CD4-positive, CD25-positive, alpha-beta regulatory T cell (primary cell): ENCODE measurements at places on chromosomes 1 and 21.

DNA sequence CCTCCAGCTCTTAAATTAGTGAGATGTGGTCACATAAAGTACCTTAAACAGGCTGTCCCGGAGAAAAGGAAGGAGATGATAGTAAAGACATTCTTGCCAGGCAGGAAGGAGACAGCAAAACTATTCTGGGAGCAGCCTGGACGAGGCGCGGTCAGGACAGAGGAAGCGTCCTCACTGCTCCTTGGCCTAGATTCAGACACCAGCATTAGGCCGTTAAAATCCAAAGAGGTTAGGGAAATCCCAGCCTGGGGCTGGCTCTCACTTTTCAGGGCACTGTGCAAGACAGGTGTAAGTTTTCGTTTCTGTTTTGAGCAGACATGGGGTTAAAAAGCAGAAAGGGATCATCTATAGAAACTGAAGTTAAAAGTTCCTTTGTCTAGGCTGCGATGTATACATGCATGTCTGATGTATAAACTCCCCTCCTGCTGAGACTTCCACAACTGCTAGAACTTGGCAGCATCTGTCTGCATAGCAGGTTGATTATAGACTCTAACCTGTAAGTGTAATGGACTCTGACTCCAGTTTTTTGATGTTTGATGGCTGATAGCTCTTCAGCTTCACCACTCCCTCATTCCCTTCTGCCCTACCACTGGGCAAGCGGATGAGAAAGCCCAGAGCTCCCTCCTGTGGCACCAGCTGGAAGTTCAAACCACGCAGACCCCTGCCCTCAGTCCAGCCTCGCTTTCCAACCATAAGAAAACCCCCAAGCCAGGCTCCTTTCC, 21.5 kb downstream of the STPG1 start:
- DNase-seq = peak; percentile 80

- no peak for DNase-seq
These were observed at the start of gene ADORA1 for GRCh38 chr1:203127666-203128430. Gene ADORA1 (plus strand): TSS chr1:203127726. CDS start chr1:203128842, 1,116 bp downstream.

DNA sequence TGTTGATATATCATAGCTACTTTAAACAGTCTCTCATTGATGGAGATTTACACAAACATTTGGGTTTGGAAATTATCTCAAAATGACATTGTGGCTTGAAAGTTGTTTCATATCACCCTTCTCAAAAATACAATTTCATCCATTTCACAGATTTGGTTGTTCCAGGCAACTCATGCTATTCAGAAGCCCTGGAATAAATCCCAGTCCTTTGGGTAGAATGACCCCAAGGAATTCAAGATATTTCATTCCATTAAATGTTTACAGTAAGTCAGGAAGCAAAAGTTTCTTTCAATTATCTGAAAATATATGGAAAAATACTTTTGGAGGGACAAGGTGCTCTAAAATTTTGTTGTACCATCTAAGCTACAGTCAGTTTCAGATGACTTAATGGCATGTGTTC, 27.1 kb downstream of the MPZL1 start:
- no peak for DNase-seq

DNA sequence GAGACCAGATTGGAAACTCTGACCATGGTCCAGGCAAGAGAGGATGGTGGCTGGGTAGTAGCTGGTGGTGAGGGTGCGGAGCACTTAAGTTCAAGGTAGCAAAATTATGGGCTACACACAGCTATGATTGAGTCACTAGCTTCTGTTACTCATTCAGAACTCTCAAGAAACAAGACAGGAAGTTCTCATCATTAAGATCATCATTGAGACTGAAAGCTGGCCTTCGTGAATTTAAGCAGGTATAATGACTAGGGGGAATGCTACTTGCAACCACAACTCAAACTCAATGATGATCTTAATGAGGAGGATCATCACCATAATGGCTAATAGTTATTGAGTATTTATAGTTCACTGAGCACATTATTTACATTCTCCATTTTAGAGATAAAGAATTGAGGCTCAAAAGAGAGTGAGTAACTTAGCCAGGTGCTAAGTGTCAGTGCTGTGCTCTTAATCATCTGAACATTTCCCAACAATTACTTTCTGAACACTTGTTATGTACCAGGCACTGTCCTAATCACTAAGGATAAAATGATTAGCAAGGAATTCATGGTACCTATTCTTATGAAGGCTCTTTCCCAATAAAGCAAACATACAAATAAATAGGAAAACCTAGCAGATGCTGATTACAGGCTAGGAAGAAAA, 286.3 kb upstream of the C1orf105 start:
- no peak for DNase-seq

- no peak for DNase-seq
These were observed 297.3 kb upstream of the NEGR1 start for GRCh38 chr1:72579629-72580028.

DNA sequence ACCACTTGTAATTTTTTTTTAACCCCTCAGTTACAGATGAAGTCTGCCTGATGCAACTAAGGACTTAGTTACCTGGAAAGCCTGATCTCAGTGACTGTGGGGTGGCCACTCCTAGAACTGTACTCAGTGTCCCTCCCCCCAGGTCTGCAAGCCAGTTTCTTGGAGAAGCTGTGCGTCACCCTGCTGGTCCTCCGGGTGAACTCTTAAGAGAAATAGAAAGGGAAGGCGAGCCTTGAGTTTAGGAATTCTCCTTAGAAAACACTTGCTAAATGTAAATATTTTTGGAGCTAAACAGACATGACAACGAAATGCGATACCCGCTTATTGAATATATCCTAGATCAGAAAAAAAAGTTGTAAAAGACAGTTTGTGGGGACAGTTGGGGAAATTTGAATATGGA, 730 bp downstream of the SLC16A4 start:
- DNase-seq = no peak

GRCh38 chr1:72282271-72283021, at the start of gene NEGR1:
Gene NEGR1 (minus strand): TSS chr1:72282539.
- DNase-seq = peak; percentile 61

DNA sequence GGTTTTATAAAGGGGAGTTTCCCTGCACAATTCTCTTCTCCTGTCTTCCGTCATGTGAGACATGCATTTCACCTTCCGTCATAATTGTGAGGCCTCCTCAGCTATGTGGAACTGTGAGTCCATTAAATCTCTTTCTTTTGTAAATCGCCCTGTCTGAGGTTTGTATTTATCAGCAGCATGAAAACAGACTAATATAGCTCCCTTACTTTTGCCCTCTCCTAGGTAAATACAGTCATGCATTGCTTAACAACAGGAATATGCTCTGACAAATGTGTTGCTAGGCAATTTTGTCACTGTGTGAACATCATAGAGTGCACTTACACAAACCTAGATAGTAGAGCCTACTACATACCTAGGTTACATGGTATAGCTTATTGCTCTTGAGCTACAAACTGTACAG, 616.8 kb downstream of the RWDD3 start:
- DNase-seq = no peak

DNA sequence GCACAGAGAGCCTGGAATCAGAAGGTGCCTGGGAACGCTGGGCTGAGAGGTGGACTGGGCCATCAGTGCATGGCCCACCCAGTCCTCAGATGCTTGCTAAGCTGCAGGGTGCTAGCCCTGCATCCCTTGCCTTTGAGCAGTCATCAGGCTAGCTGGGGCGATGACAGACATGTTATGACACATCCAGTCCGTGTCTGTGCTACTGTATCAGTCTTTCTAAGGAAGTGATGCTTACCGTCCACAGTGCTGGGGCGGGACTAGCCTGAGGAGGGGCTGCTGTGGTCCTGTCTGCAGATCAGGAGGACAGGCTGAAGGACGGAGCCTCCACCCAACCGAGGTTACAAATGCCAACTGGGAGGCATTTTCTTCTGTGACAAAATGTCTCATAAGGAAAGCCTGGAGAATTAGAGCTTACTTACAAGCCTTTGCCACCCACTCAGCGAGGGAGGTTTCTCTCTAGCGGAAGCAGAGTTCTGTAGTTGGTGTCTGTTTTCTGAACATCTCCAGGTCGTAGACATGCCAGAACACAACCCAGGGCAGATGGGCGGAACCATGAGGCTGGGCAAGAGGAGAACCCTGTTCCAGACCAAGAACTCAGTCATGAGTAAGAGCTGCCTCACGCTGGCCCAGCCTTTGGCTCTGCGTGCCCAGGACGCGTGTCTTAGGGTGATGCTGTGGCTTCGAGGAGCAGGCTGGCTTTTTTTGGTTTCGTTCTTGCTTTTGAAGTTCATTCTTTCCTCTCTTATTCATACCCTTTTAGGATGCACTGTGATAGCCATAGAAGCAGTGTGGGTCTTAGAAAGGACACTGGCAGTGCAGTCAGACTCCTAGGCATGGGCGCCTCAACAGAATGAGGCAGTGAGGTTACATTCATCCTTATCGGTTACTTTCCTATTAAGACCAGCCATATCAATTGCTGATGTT, 14.3 kb downstream of the SLFNL1 start:
- no peak for DNase-seq

DNA sequence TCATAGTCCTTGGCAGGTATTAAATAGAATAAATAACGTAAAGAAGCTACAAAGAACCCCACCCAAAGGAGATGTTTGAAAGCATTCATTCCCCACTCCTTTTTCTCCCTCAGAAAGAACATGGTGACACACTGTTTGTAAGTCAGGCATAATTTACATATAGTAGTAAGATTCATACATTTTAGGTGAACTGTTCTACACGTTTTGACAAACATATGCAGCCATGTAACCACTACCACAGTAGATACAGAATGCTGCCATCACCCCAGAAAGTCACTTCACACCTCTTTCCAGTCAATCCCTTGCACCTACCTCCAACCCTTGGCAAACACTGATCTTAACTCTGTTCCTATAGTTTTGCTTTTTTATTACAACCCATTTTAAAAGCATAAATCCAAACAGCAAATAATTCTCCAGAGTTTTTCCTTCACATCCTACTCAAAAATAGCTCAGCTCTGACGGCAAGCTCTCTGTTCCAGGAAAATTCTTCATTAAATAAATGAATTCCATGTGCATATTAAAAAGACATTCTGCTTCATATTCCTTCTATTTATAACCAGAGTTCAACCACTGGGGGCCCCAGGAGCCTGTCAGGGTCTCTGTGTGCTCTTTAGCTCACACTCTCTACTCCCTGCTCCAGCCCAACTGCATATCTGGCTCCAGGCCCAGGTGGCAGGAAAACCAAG, 258.8 kb downstream of the PLPP3 start:
- DNase-seq = no peak

DNA sequence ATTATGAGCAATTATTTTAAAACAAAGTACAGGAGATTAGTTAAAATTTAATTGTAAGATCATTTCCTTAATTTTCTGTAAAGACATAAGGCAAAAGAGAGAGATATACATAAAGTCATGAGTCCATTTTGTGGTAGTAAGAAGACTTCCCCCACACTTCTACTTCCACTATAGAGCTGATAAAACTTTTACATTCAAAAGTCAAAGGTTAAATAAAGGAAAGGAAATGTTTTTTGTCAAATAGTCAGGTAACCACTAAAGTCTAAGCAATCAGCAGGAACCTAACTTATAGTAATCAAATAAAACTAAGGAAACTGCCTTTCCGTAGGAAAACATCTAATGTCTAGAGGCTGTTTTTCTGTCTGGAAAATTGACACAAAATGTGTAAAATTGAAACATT, 110.9 kb downstream of the DENND1B start:
- DNase-seq = no peak

- DNase-seq = peak; percentile 69
These were observed 825 bp downstream of the DCAF8 start for GRCh38 chr1:160261556-160261892.

- no peak for DNase-seq
These were observed 4.1 kb downstream of the SRM start for GRCh38 chr1:11055676-11056075.

- DNase-seq = no peak
These were observed 45.2 kb upstream of the DPT start for GRCh38 chr1:168774241-168774640.

- DNase-seq = no peak
These were observed 20.1 kb upstream of the SLC44A5 start for GRCh38 chr1:75630998-75631397.

DNA sequence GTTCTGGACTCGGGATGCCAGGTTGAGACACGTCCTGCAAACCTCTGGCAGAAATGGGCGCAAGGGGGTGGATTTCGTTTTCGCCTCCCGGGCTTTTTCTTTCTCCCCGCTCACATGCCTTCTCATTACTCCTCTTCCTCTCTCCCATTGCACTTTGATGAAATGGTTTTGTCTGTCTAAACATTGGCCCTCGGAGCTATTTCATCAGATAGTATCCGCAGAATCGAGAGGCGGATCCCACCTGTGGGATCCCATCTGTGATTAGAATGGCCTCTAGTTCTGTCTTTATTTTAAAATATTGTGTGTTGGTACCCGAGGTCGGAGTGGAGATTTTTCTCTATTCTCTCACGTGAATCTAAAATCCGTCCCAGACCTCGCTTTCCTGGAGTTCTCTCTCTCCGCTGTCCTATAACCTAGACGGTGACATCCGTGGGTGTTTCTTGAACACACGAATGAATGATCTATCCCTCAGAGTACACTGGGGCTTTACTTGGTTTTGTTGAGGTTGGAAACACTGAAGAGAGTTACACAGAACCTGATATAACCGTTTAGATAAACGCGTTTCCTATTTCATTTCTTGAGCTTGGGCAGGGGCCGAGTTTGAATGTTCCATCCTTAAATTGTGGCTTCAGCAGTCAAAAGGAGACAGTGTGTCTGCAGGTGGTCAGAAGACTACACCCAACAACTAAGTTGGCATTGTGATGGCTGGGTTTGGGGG, 2.0 kb downstream of the EDARADD start:
- DNase-seq = no peak

DNA sequence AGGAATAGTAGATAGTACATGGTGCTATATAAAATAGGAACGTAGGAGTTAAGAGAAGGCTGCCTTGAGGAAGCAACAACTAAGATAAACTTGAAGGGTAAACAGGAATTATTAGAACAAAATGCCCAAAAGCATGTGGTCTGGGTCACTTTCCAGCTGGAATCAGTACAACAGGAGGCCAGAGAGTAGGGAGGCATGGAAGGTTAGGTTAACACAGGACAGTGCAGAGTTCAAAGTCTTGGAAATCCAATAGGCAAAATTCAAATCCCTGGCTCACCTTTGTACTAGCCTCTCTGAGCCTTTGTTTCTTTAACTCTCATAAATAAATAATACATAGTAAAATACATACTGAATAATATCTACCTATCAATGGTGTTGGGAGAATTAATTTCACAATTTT, 69.0 kb upstream of the NEK7 start:
- no peak for DNase-seq

DNA sequence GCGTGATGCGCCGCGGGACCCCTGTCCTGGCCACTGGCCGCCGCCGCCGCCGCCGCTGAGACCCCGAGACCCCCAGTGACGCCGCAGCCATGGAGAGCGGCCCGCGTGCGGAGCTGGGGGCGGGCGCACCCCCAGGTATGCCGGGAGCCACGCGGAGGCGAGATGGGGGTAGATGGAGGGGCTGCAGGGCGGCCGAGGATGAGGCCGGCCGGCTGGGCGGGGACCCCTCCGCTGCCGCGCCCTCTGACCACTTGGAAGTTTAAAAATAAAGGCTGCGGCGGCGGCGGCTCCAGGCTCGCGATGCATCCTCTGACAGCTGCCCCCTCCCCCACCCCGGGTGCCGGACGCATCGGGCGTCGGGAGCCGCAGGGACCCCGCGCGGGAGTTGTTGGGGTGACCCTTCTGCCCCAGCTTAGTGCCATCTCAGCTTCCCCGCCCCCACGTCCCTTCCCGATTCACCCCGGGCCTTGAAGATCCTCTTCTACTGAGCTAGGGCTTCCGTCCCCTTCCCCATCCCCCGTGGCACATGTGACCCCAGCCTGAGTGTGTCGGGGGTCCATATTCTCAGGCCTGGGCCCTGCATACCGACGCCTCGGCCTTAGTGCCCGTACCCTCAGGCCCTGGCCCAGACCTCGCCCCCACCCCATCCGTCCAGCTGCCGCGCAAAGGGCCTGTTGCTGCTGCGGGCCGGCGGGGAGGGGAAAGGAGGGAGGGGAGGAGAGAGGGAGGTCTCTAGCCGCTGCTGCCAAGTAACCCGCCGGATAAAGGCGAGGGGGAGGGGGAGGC, 562 bp downstream of the MAP7D1 start:
- DNase-seq = peak; percentile 50
